CD4-positive, alpha-beta T cell treated with Interleukin-6 for 4 hours (primary cell): ENCODE measurements at places on chromosomes 11 and 22.

DNA sequence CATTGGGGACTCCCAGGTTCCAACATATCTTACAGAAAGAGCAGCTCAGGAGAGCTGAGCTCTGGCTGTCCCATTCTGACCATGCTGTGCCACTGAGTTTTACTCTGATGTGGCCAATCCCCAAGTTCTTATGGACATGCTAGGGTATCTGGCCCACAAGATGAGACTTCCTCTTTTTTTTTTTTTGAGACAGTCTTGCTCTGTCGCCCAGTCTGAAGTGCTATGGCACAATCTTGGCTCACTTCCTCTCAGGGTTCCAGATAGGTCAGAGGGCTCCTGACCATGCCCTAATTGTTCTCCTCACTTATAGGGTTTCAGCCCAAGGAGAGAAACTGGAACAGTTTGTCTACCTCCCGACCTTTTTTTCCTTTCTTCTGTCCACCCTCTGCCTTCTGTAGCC is 152.3 kb upstream of the CCDC90B start:
- DNase-seq, result no peak

- no peak for DNase-seq
These were observed 52.2 kb upstream of the BLID start for GRCh38 chr11:122168218-122168617.

GRCh38 chr11:46918083-46918787 is at the start of gene LRP4:
Gene LRP4 (minus strand): TSS chr11:46918550. CDS start chr11:46918379, 171 bp downstream.
- DNase-seq, result peak; percentile 47

- DNase-seq, result peak; percentile 86
These were observed 17.7 kb upstream of the THRSP start for GRCh38 chr11:78045851-78046485.

GRCh38 chr11:28054821-28055220 is 53.1 kb downstream of the KIF18A start:
- DNase-seq, result no peak
